ENCODE measurements at places on chromosomes 16 and 17.

DNA sequence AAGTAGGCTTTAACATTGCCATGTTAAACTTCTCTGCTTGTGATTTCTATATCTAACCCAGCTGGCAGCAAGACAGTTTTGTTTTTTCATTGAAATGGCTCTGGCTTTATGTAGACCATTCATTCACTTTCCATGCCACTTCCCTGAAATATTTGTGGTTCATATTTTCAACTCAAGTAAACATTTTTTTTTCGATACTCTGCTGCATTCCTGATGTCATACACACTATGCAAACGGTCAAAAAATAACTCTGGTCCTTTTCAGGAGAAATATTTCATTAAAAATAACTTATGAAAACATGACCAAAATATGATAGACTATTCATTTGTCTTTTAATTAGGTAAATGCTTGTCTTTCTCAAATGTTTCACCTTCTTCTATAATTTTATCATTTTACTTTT is 116.3 kb downstream of the USP22 start:
- DNase-seq = no peak

- DNase-seq = no peak
These were observed 277.0 kb downstream of the IRX3 start for GRCh38 chr16:54009464-54010176.

DNA sequence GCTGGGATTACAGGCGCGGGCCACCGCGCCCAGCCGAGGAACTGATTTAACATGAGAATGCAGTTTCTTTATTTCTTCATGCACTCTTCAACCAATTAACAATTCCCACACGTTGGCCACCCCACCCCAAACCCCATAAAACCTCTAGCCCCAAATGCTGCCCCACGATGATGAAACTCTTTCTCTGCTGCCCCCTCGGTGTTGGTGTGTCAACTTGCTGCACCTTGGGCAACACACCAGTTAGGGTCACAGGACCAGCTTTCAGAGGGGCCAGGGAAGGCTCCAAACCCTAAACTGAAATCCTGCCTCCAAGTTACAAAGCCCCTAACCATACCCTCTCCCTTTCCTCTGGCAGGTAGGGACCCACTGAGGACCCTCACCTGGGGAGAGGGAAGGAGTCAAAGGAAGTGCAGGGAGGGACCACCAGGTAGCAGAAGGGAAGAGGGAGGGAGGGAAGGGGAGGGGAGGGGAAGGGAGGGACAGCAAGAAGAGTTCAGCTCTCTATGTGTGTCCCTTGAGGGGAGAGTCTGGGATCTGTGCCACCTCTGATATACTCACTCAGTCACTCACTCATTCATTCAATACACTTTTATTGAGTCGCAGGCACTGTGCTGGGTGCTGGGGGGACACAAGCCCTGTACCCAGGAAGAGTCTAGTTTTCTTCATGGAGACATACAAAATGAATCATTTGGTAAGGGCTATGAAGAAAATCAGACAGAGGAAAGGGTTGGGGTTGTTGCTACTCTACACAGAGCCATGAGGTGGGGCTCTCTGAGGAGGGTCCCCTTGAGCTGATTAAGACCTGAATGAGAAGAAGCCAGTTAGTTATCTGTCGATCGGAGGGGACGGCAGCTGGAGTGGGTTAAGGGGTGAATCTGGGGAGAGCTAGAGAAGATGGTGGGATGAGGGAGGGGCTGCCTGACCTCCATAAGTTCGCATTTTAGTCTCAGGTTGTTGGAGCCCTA is 3.9 kb downstream of the PLXDC1 start:
- DNase-seq = no peak

GRCh38 chr17:74632617-74633016 is 9.1 kb upstream of the CD300E start:
- DNase-seq = no peak

DNA sequence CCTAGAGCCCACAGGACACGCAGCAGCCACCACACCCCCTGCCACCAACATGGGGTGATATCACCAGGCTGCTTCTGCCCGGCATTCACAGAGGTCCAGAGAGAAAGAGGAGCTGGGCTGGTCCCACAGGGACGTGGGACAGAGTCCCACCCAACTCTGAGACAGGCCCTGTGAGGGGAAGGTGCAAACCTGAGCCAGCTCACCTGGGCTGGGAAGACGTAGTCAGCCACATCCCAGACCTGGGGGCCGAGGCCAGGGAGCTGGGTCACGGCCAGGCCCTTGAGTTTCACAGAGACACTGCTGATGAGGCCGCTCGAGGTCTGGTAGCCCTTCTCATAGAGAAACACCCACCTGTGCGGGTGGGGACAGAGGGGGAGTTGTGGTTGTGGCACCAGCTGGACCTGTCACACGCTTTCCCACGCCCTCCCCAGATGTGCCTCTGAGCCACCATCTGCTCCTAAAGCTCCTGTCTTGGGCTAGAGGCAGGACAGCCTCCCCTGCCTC is 11.2 kb downstream of the P2RX1 start:
- no peak for DNase-seq

- no peak for DNase-seq
These were observed 138.8 kb downstream of the PRKCA start for GRCh38 chr17:66441101-66441661.

GRCh38 chr17:45706033-45706432 is 78.1 kb upstream of the CRHR1 start:
- DNase-seq = no peak

- no peak for DNase-seq
These were observed 30.7 kb downstream of the PIMREG start for GRCh38 chr17:6474906-6475305.

GRCh38 chr16:64425381-64425780 is 696.5 kb downstream of the CDH11 start:
- no peak for DNase-seq

GRCh38 chr17:927611-928461 is 51.7 kb downstream of the NXN start:
- DNase-seq = no peak

DNA sequence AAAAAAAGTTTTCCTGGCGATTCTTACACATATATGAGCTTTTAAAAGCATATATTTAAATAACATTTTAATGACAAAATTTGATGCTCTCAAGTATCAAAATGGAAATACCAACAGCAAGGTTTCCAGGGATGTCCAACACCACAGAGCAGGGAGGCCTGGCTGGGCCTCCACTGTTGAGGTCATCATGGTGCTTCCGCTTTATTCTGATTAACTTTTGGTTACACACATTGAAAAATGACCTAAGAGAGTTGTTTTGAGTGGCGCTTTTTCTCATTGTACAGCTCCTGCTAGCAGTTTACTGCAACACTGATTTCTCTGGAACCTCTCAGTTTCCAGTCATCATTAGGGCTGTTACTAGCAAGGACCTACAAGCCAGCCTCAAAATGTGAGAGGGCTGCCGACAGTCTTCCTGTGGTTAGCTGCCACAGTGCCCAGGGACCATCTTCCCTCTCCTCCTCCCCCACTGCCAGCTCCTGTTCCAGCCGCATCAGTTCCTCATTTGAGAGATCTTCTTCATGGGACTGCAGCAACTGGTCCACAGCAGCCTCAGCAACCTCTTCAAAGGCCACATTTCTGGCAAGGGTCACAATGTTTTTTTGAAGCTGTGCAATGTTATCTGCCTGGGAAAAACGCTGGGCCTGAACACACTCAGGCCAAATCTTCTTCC is 21.3 kb downstream of the DEF8 start:
- DNase-seq = no peak

- DNase-seq = no peak
These were observed 1.2 kb upstream of the MPRIP start for GRCh38 chr17:17041018-17041521.

GRCh38 chr17:49836111-49837030 is 11.5 kb downstream of the TAC4 start:
- DNase-seq = no peak

DNA sequence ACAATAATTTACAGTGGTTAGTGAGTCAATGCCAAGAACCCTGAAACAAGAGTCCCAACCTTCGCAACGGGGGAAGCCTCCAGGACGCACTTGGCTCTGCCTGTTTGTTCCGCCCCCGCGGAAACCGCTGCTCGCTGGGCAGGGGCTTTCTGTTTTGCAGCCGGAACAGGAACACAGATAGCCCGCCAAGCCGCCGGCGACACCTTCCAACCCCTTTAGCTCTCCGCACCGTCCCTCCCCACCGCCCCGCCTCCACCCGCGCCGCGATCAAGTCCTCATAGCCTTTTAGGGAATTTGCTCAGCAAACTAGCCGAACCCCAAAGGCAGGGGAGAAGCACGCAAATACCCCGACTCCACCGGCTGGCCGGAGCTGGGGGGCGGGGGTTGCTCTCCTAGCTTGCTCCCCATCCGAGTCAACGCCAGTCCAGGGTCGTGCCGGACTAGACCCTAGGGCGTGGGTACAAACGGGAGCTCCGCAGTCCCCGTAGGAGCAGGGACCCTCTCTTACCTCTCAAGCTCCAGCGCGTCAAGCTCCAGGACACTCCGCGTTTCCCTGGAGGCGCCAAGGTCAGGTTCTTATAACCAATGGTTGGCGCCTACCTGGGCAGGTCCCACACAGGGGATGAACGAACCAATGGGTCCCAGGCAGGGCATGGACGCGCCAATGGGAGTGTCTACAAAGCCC is at the start of gene SLFN13:
Gene SLFN13 (minus strand): TSS at position 553 of the 685 bp plus-strand sequence. CDS start 3,086 bp downstream, outside the sequence.
- DNase-seq = peak; percentile 83

DNA sequence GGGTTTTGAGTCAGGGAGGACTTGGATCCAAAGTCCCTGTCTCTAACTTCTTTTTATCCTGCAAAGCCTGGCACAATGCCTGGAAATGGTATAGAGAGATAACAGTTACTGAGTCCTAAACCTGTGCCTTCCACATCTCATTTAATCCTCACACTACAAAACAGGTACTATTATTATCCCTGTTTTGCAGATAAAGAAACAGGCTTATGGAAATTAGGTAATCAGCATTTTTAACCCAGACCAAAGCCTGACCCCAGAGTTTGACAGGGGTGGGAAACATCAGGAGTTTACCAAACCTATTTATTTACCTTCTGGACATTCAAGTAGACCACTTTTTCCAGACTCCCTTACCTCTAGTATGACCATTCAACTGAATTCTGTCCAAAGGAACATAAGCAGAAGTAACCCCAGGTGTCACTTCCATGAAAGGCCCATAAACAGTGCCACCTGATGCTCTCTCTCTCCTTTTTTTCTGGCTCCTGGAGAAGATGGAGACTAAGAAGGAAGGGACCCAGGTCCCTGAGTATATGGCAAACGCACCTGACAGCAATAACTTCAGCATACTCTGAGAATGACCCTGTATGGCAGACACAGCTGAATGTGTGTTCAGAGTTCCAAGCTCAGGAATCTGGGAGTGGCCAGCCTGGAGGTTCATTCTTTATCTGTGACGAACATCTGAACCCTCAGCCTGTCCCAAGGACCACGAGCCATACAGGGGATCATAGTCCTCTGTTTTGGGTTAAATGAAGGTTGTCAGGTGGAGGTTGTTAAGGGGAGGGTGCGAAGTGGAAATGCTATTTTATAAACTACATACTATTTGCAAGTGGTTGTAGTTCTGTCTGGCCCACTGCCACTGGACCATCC is 62.7 kb downstream of the HLF start:
- DNase-seq = no peak

DNA sequence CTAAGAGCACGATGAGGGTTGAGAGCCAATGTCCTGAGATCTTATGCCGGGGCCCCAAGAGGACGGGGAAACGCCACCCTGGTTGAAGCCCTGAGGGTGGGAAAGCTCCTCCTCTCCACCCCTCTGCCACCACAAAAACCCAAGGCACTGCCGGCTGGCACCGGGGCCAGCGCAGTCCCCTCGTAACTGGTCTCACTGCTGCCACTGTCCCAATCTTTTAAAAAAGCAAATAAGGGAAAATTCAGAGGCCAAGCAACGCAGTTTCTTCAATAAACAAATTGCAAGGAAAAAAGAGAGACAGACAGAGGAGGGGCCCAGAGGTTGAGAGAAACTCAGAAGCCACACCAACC is 6.7 kb downstream of the GRIN2C start:
- no peak for DNase-seq

DNA sequence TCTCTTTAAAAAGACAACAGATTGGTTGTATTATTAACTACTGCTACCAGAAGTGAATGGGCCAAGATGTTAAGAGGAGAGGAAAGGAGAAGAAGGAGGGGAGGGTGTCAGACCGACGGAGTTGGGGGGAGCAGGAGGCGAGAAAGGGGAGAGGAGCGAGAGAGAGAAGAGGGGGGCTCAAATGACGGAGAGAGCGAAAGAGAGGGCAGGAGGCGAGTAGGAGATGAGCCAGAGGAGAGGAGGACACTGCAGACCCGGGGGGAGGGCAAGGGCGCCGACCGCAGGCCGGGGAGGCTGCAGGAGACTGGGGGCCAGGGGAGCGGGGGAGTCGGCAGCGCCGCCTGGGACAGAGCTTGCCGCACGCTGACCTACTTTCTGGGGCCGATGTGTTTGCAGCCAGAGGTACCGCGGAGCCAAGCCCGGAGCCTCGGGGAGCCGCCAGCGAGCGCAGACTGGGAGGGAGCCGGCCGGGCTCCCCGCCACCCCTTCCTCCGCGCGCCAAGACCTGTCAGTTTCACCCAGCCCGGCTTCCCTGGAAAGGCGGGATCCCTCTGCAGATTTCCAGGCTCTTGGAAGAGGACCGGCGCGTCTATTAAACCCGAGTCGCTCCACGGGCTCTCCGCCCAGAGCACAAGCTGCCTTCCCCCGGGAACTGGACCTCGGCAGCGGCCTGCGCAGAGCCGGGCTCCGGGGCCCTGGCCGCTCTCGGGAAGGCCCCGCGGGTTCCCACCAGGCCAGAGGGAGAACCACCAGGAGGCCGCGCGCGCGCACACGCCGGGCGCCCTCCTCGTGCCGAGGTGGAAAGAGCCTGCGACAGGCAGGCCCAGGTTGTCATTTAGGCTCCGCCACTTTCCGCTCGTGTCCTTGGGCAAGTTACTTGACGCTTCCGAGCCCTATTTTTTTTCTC is 74.6 kb downstream of the CMC2 start:
- DNase-seq = no peak

DNA sequence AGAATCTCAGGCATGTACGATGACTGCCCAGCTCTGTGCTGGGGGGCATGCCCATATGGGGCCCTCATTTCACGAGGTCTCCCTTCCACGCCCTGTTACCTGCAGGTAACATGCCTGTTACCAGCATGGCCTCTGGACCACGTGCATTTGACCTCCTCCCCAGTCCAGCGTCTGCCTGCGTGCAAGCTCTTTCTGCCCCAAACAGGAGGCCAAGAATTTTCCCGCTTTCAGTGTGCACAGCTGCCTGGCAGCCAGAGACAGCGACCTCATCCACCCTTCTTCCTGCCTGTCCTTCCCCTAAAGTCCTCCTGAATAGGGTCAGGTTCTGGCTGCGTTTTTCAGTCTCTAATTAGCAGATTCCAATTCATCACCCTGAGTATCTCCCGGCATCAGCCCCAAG is 306.5 kb upstream of the ZFHX3 start:
- no peak for DNase-seq

- no peak for DNase-seq
These were observed 16.0 kb upstream of the CMTM4 start for GRCh38 chr16:66712512-66712911.

DNA sequence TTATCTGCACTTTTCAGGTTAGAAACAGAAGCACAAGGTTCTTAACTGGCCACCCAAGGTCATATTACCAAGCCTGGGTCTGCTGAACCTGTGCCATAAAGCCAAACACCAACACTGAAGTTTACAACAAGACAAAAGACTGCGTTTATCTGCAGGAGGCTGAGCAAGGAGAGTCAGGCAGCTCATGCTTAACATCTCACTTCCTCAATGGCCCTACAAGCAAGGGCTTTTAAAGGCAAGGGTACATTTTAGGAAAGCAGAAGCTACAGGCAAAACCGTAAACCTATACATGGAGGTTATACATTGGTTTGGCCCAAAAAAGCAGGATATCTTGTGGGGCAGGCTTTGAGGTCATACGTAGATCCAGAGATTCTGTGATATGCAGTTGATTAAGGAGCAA is 91.2 kb downstream of the GNAO1 start:
- no peak for DNase-seq

GRCh38 chr16:84139628-84140258 is 5.2 kb downstream of the HSDL1 start:
- no peak for DNase-seq

Data from CD4-positive, alpha-beta T cell treated with Interleukin-6 at 100 ng/mL for 8 hours (primary cell).